H9 (cell line): ENCODE measurements at places on chromosomes 7 and 10.

DNA sequence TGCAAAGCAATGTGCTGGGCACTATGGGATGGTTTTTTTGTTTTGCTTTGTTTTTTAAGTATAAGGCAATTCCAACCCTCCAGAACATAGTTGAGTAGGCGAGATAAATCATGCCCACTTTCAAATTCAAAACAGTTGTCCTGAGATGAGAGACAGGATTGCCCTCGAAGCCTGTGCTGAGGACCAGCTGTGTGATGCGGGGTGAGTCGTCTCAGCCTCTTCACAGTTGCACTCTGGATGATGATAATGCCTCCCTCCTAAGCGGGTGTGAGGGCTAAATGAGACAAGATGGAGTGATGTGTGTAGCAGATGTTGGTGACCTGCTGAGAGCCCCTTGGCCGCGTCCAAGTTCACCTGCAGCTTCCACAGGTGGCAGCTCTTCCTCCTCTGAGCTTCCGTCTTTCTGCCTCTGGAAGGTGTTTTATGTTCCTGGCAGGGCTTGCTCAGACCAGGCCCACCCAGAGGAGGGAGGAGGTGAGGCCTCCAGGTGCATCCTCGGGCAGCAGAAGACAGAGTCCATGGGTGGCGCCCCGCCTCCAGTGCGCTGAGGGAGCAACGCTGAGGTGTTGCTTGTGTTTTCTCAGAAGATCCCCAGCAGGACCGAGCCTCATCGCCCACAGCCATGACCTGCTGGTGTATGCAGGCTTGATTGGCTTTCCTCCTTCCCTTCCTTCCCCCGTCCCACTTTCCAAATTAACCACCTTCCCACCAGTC, 30.6 kb downstream of the ECHDC3 start:
- H3K4me3 ChIP-seq: no peak overlapping the region
- H3K36me3 ChIP-seq: no peaks in the 10 kb centered on the region
- H3K27me3 ChIP-seq: no peaks in the 10 kb centered on the region
- no peak for DNase-seq

DNA sequence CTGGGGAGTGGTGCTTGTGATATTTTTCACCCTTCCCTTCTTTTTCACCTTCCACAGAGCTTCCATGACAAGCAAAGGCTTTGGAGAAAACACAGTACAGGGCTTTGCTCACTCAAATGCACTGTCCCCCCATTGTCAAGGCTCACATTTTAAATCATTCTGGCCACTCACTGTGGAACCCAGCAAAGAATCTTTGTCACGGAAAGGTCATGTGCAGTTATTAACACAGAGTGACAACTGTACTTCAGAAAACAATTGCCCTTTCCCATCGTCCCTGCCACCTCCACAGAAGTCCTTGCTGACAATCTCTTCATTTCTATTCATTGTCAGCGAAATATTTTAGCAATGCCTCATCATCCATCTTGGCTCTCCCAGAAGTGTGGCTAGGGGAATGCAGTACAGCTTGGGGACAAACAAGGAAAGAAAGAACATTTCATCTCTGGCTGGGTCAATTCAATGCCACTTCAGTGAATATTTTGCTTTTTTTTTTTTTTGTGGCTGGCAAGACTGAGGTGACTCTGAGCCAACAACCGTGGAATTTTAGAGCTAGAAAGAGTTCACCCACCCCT, 851.0 kb downstream of the KCNMA1 start:
- no peak overlapping the region for H3K4me3 ChIP-seq
- H3K27ac ChIP-seq: no peak overlapping the region
- peaks cover 13% of the 10 kb centered on the region for H3K36me3 ChIP-seq
- H3K27me3 ChIP-seq: no peaks in the 10 kb centered on the region

DNA sequence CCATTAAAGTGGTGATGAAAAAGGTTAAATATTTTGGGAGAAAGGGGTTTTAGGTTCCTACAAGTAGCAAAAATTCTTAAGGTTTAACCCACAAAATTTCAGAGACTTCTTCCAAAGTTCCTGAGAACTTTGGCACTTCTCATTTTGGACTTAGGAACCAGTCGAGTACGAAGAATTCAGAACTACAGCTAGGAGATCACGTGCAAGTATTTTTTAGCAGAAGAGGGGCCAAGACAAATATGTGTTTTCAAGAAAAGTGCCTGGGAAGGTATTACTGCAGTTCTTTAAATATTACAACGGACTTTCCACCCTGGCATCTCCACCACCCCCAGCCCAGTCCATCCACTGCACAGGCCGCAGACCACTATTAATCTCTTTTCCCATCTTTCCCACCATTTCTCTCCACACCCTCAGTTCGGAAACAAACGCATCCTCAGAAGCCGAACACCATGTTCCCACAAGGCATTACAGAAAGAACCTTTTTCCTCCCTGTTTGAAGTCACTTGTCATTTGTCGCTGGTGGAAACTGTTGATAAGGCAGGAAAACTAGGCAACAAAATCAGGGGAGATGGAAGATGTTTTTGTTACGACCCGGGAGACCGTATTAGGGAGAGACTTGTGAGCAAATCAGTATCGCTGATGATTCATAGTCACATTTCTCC, 7.1 kb downstream of the INHBA start:
- no peaks in the 10 kb centered on the region for H3K36me3 ChIP-seq
- no peak overlapping the region for H3K27ac ChIP-seq
- H3K4me3 ChIP-seq: no peak overlapping the region
- H3K27me3 ChIP-seq: no peaks in the 10 kb centered on the region

- H3K4me1 ChIP-seq: no peaks in the 10 kb centered on the region
- H3K36me3 ChIP-seq: no peaks in the 10 kb centered on the region
- no peak for DNase-seq
- no peak overlapping the region for H3K27ac ChIP-seq
- no peak overlapping the region for H3K4me3 ChIP-seq
Measured at GRCh38 chr10:92903633-92904032, 55.3 kb downstream of the EXOC6 start.

DNA sequence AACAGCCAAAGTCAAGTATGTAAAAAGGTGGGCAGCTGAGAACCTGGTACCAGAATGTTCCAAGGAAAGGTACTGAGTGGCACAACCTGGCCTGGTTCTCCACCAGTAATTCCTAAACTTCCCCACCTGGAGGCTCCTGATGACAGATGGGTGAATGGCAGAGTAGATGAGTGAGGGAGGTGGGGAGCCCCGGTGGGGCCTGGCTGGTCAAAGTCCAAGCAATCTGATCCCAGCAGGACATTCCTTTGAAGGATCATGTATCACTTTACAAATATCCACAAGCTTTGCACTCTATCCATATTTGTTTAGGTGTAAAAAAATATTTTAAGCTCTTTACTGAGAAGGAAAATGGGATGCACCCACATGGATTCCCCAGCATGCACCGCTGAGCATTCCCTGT, 250.2 kb downstream of the DPP6 start:
- no peak overlapping the region for H3K4me3 ChIP-seq
- no peaks in the 10 kb centered on the region for H3K27me3 ChIP-seq
- no peaks in the 10 kb centered on the region for H3K36me3 ChIP-seq
- no peak for DNase-seq

DNA sequence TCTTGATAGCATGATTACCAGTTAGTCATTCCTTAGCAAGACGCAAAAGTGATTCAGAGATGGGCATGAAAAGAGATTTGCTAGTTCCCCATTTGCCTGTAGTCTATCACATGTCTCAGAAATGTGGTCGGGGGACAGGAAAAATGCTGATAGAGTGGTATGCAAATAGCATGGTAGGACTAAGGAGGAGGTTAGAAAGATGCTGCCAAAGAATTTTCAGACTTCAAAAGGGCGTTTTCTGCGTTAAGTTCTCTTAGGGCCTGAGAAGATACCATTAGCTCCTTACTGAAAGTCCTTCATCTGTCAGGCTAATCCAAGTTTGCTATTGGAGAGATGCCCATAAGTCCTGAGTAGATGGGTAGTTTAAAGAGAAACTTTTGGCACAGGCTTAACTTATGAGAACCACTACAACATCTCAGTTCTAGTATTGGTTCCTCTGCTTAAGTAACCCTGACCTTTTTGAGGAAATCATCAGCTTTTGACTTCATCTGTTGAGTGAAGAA, 2.7 kb downstream of the CALD1 start:
- no peak for DNase-seq
- peaks cover 6% of the 10 kb centered on the region; the same call in 1 of the 3 replicates for H3K36me3 ChIP-seq
- no peak overlapping the region for H3K27ac ChIP-seq
- no peaks in the 10 kb centered on the region for H3K27me3 ChIP-seq
- H3K4me3 ChIP-seq: peak overlapping the region; percentile 13; the same call in 1 of the 3 replicates
- peaks cover 5% of the 10 kb centered on the region for H3K4me1 ChIP-seq

DNA sequence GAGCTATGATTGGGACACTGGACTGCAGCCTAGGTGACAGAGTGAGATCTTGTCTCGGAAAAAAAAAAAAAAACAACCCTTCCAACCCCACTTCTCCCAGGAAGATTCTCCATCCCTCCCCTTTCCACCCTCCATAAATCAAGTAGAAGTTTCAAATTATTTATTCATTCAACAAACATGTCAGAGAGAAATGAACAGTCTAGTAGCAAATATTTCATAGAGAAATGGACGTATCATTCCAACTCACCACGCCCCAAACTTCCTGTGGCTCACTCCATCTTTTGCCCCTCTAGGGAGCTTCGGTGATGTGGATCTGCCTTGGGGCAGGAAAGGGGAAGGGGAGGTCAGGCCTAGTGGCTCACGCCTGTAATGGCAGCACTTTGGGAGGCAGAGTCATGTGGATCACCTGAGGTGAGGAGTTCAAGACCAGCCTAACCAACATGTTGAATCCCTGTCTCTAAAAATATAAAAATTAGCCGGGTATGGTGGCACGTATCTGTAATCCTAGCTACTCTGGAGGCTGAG, 638 bp upstream of the TRAPPC14 start:
- no peaks in the 10 kb centered on the region for H3K27me3 ChIP-seq
- H3K4me3 ChIP-seq: peak overlapping the region; percentile 83
- H3K27ac ChIP-seq: no peak overlapping the region
- DNase-seq: peak; percentile 51

- H3K27me3 ChIP-seq: no peaks in the 10 kb centered on the region
- DNase-seq: peak; percentile 42
- no peaks in the 10 kb centered on the region for H3K36me3 ChIP-seq
- H3K4me3 ChIP-seq: no peak overlapping the region
Measured at GRCh38 chr7:143229054-143229790, 7.4 kb downstream of the TAS2R40 start.

DNA sequence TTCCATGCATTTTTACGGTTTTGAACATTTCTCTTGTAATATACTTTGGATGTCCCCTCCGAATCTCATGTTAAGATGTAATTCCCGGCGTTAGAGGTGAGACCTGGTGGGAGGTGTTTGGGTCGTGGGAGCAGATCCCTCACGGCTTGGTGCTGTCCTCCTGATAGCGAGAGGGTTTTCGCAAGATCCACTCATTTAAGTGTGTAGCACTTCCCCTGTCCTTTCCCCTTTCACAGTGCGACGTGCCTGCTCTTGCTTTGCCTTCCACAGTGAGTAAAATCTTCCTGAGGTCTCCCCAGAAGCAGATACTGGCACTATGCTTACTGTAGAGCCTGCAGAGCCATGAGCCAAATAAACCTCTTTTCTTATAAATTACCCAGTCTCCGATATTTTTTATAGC, 6.6 kb downstream of the GPR141 start:
- no peak overlapping the region for H3K4me3 ChIP-seq
- no peak for DNase-seq
- no peaks in the 10 kb centered on the region for H3K36me3 ChIP-seq

DNA sequence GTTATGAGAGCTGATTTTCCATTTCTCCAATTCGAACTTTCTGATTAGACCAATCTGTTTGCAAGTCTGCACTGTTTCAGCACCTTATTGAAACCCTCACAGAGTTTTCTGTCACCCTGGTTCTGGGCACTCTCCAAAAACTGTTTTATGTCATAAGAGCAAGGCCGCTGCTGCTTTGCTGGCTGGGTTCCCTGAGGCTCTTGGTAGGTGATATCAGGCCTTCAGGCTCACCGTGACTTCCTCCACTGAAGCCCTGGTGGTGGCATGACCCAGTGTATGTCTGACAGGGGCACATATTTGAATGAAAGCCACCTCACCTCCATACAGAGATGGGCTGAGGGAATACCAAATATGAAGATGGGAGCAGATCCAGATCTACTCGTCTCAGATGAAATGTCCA, 8.3 kb downstream of the RABGEF1 start:
- H3K27me3 ChIP-seq: no peaks in the 10 kb centered on the region
- H3K27ac ChIP-seq: no peak overlapping the region
- no peaks in the 10 kb centered on the region; the same call in 2 of the 3 replicates for H3K36me3 ChIP-seq
- no peak overlapping the region for H3K4me3 ChIP-seq
- DNase-seq: no peak
- no peaks in the 10 kb centered on the region for H3K4me1 ChIP-seq

DNA sequence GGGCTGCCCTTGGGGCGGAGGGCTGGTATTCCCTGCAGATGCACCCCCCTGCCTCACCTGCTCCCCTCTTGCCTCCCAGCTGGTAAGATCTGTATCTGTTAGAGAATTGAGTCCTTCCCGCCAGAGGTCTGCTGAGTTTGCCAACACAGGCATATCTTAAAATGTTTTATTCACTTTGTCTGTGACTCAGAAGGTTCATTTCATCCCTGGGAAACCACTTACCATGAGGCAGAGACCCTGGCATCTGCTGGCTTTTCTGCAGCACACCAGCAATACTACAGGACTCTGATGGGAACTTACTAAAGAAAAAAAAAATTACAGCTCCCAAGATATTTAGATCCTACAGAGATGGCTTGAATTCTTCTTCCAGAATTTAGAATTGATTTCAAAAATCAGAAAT, 131.3 kb downstream of the PLPP4 start:
- H3K4me1 ChIP-seq: no peaks in the 10 kb centered on the region
- no peak overlapping the region for H3K27ac ChIP-seq
- H3K36me3 ChIP-seq: no peaks in the 10 kb centered on the region
- H3K4me3 ChIP-seq: no peak overlapping the region

GRCh38 chr10:100615908-100616307, 80.2 kb downstream of the HIF1AN start:
- no peaks in the 10 kb centered on the region for H3K27me3 ChIP-seq
- H3K4me1 ChIP-seq: no peaks in the 10 kb centered on the region
- H3K27ac ChIP-seq: no peak overlapping the region

GRCh38 chr7:92731335-92732063, 104.9 kb downstream of the CDK6 start:
- H3K4me3 ChIP-seq: no peak overlapping the region
- H3K4me1 ChIP-seq: no peaks in the 10 kb centered on the region
- no peak overlapping the region for H3K27ac ChIP-seq
- no peaks in the 10 kb centered on the region for H3K27me3 ChIP-seq
- no peak for DNase-seq

DNA sequence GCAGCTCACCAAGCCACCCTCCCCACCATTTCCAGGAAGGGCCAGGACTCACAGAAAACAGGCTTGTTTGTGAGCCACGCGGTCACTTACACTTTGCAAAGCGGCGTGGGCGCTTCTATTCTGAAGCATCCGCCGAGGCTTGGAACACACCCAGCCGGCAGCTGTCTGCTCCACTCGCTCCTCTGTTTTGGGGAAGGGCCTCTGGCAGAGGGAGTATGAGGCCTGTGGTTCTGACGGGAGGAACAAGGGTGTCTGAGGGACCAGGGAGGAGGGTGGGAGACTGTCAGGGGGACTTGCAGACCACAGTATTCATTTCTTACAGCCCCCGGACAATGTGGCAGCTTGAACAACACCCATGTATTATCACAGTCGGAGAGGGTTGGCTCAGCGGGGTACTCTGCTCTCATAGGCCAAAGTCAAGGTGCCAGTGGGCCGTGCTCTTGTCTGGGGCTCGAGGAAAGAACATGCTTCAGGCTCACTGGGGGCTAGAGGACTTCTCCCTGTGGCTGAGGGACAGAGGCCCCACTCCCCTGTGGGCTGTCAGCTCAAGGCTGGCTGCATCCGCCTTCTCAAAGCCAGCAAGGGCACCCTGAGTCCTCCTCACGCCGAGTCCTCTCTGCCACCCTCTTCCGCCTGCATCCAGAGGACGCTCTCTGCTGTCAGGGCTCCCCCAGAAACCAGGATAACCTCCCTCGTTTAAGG, 60.4 kb upstream of the FAM20C start:
- no peaks in the 10 kb centered on the region; the same call in 1 of the 2 replicates for H3K4me1 ChIP-seq
- H3K27me3 ChIP-seq: no peaks in the 10 kb centered on the region
- H3K36me3 ChIP-seq: no peaks in the 10 kb centered on the region
- DNase-seq: no peak
